Stimulated activated CD4-positive, alpha-beta T cell treated with anti-CD3 and anti-CD28 coated beads, Interleukin-4, amount 100 ng/mL, for 4 hours (primary cell): ENCODE measurements at places on chromosomes 7 and 10.

DNA sequence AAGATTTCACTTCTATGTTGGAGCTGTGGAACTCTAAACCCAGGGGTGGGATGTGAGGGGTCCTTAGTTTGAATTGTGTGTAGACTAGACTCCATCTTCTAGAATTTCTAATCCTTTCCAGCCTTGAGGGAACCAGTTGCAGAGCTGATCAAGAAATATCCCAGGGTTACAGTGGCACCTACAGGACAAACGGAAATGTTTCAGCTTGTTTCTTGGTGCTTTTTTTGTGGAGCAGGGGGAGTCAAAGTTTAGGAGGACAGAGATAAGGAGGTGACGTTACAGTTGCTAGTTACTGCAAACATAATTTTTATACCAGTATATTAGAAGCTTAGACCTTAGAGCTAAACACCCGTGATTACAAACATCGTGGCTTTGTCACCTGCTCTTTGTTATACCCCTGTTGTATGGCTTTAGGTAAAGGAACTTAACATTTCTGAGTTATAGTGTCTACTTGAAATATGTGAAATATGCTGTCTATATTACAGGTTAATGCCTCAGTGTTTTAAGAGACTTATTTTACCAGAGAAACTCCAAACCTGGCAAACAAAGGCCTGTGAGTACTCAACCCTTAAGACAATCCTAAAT, 84.5 kb upstream of the DYNC1I1 start:
- no peak for DNase-seq

- no peak for DNase-seq
Observed at GRCh38 chr10:24951201-24952142, 934 bp downstream of the PRTFDC1 start.

DNA sequence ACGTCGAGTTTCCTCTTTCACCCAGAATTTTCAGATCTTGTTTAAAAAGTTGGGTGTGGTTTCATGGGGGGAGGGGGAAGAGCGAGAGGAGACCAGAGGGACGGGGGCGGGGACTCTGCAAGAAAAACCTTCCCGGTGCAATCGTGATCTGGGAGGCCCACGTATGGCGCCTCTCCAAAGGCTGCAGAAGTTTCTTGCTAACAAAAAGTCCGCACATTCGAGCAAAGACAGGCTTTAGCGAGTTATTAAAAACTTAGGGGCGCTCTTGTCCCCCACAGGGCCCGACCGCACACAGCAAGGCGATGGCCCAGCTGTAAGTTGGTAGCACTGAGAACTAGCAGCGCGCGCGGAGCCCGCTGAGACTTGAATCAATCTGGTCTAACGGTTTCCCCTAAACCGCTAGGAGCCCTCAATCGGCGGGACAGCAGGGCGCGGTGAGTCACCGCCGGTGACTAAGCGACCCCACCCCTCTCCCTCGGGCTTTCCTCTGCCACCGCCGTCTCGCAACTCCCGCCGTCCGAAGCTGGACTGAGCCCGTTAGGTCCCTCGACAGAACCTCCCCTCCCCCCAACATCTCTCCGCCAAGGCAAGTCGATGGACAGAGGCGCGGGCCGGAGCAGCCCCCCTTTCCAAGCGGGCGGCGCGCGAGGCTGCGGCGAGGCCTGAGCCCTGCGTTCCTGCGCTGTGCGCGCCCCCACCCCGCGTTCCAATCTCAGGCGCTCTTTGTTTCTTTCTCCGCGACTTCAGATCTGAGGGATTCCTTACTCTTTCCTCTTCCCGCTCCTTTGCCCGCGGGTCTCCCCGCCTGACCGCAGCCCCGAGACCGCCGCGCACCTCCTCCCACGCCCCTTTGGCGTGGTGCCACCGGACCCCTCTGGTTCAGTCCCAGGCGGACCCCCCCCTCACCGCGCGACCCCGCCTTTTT, at the start of gene VIM:
Gene VIM (plus strand): TSS at position 151 of the 925 bp plus-strand sequence. CDS start 1,182 bp downstream, outside the sequence.
- DNase-seq = peak; percentile 72

DNA sequence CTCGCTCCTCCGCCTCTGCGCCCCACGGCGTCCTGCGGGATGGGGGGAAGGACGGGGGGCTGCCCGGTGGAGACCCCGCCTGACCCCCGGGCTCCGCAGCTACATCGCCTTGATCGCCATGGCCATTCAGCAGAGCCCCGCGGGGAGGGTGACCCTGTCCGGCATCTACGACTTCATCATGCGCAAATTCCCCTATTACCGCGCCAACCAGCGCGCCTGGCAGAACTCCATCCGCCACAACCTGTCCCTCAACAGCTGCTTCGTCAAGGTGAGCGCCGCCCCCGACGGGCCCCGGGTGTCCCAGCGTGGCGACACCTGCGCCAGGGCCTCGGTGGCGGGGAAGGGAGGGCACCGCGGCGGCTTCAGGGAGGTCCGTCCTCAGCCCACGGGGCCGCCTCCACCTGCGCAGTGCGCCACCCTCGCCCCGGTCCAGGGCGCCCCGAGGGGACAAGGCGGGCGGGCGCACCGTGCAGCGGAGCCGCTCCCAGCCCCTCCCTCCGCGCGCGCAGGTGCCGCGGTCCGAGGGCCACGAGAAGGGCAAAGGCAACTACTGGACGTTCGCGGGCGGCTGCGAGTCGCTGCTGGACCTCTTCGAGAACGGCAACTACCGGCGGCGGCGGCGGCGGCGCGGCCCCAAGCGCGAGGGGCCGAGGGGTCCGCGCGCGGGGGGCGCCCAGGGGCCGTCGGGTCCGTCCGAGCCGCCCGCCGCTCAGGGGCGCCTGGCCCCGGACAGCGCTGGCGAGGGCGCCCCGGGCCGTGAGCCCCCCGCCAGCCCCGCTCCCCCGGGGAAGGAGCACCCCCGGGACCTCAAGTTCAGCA, 793 bp downstream of the FOXL3 start:
- DNase-seq = no peak
